ENCODE measurements at places on chromosomes 16 and 17.

GRCh38 chr16:67936124-67936879, at the start of gene PSMB10:
Gene PSMB10, minus strand, starts transcription at chr16:67936850. Its CDS starts 101 bp downstream, at chr16:67936749.
- peak; percentile 26 for DNase-seq

DNA sequence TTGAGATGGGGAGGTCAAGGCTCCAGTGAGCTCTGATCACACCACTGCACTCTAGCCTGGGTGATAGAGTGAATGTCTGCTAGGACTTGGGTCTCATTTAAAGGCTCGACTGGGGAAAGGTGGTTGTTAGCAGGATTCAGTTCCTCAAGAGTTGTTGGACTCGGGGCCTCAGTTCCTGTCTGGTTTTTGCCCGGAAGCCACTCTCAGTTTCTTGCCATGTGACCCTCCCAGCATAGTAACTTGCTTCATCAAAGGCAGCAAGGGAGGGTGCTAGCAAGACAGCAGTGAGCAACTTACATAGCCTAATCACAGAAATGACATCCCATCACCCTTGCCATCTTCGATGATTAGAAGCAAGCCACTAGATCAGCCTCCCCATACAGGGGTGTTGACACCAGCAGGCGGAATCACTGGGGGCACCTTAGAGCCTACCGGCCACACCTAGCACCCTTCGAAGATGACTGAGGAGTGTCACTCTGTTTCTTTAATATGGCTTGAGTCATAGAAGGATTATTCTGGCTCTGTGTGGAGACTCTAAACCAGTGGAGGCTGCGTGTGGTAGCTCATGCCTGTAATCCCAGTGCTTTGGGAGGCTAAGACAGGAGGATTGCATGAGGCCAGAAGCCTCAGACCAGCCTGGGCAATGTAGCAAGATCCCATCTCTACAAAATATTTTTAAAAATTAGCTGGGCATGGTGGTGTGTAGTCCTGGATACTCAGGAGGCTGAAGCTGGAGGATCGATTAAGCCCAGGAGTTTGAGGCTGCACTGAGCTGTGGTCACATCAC, 13.2 kb upstream of the SCNN1B start:
- no peak for DNase-seq

GRCh38 chr17:31235110-31235509, 61.9 kb downstream of the OMG start:
- no peak for DNase-seq

DNA sequence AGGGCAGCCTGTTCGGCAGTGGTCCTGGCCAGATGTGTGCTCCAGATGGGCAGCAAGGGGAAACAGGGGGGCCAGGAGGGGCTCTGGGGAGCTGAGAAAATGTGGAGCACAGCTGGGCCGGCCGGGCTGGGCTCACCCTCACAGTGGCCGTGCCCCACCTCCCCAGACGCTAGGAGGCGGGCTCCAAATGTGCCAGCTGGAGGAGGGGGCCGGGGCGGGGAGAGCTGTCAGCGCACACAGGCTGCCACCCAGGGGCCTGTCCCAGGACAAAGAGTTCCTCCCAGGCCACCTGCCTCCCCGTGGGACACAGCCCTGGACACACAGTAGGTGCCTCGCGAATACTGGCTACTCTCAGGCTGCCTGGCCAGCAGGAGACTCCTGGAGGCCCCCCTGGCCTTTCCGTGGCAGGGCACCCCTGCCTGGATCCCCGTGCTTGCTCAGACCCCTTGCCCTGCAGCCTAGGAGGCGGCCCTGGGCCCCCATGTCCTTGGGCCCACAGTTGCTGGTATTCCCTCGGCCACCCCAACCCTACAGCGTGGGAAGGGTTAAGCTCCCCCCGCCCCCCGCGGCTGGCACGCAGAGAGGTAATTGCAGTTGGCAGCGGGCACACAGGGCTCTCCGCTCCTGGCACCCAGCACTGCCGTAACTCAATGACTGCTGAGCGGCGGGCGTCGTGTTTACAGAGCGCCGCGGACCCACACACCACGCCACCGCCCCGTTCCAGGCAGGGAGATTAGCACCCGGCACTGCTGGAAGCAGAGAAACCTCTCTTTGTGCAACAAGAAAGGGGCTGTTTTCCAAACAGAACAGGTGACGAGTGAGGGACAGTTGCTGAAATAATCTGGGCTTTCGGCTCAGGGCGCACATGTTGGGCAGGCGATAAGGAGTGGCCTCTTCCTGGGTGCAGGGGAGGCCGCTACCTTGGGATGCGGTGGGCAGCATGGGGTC, 32.2 kb downstream of the BAHCC1 start:
- DNase-seq = no peak

DNA sequence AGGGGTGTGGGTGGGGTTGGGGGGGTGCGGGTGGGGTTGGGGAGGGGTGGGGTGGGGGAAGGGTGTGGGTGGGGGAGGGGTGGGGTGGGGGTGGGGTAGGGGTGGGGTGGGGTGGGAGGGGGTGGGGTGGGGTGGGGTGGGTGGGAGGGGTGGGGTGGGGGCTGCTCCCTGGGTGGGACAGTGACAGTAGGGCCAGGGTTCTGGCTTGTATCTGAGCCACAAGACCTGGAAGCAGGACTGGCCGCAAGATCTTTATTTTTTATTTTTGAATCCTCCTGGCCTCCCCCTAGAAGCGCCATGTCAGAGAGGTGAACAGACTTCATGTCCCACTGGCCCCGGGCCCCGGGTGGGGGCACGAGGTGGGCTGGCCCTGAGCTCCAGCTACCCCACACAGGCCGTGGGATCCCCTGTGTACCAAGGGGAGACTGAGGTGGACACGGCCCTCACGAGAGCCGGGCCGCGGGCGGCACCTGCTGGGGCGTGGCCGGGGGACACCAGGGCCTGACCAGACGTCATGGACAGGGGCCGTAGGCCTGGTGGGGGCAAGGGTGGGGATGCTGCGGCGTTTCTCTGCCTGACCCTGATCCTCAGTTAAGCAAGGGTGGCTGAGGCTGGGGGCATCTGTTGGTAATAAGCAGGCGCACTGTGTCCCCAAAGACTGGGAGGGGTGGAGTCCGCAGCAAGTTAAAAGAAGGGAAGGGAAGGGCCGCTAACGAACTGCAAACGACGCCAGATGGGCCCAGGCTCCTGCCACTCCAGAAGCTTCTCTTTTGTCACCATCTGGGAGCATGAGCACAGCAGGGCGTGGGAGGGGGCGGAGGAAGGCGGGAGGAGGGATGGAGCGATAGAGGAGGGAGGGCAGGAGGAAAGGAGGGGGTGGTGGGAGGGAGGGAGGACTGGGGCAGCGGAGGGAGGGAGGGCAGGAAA, 22.3 kb upstream of the PABPN1L start:
- DNase-seq = no peak

- DNase-seq = peak; percentile 74
Observed at GRCh38 chr17:40026816-40027613, 11.8 kb downstream of the CSF3 start.

GRCh38 chr17:50660887-50661345, 26.2 kb downstream of the ABCC3 start:
- DNase-seq = no peak

DNA sequence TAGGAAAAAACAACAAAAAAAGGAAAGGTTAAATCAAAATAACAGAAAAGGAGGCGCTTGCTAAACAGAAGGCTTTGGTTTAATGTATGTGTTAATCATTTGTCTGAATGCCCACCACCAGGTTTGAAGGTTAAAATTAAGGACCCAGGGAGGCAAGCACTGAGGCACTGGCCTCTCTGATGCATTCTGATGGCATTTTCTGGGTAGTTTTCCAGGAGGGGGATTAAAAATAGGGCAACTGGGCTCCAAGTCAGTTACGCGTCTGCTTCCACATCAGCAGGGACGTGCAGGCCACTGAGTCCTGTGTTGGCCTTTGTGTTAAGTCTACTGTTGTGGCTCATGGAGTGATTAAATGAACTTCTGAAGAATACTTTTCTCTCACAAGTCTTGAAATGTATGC, 26.9 kb downstream of the MARF1 start:
- DNase-seq = no peak

DNA sequence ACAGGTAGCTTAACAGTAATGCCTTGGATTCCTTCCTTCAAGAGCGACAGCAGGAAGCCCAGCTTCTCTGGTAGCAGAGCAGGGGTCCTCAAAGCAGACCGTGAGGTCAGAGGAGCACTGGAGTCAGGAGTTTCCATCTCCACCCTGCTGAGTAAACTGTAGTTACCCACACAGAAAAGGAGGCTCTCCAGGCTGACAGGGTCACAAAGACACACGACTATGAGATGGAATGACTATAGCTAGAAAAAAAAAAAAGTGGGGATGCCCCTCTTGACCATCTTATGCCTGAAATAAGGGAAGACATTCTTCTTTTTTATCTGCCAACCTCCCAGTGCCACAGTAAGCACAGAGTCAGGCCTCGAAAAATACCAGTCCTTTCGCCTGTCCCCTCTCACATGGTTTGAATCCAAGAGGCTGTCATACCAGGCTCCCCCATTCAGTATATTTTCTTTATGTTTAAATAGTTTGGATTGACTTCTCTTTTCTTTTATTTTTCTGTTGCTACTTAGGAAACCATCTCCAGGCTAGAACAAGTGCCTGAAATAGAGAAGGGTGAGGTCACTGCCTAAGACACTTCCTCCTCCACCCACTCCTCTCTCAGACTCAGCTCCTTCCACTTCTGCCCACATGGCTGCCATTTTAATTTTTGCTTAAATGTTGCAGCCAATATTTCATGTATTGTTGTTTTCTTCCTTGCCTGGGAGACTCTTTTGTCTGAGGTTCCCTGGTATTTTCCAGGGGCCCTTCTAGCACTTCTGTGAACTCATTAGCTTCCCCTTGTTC, 707.4 kb downstream of the MAF start:
- no peak for DNase-seq

- DNase-seq = no peak
Observed at GRCh38 chr16:29920288-29921033, 5.6 kb downstream of the KCTD13 start.

GRCh38 chr17:78132084-78132676, 1.6 kb downstream of the TMC8 start:
- no peak for DNase-seq

GRCh38 chr16:67893743-67894399, 817 bp downstream of the PSKH1 start:
- DNase-seq = no peak

- DNase-seq = no peak
Observed at GRCh38 chr17:15945527-15946191, 729 bp downstream of the ADORA2B start.

DNA sequence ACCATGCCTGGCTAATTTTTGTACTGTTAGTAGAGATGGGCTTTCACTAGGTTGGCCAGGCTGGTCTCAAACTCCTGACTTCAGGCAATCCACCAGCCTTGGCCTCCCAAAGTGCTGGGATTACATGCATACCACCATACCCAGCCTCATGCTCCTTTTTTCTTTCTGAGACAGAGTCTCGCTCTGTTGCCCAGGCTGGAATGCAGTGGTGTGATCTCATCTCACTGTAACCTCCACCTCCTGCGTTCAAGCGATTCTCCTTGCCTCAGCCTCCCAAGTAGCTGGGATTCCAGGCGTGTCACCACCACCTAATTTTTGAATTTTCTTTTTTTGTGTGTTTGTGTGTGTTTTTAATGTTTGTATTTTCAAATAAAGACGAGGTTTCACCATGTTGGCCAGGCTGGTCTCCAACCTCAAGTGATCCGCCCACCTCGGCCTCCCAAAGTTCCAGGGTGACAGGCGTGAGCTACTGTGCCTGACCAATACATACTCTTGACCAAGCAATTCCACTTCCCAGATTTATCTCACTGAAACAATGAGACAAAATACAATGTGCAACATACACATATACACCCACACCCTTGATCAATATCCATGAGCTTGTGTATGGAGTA, 5.0 kb downstream of the GRB2 start:
- DNase-seq = no peak

Measured in GM18507 (cell line).